ENCODE measurements at places on chromosomes 13 and 19.

DNA sequence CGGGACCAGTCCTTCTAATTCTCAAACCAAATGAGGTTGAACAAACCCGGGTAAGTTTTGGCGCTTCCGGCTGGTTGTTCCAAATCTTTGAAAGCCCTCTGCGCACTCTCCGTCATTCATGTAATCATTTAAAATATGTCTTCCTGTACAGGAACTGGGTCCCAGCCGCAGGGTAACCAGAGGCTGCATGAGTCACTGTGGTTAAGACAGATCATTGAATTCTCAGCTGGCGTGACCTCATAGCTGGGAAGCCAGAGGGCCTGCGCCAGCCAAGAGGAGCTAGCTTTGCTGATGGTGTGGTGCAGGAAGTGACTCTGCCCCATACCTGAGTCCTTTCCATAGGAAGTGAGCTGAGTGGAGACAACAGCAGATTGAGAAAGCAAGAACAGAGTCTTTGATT lies 135.2 kb downstream of the TSHZ3 start:
- peak; percentile 94 for DNase-seq

- DNase-seq, result no peak
Measured at GRCh38 chr13:36057041-36057440, 74.1 kb downstream of the DCLK1 start.

GRCh38 chr13:98648141-98648540 lies 71.2 kb upstream of the STK24 start:
- DNase-seq, result no peak

GRCh38 chr19:16573296-16573695 lies 1.1 kb upstream of the SLC35E1 start:
- DNase-seq, result no peak

- no peak for DNase-seq
Measured at GRCh38 chr19:27920774-27921173, 1292.2 kb downstream of the UQCRFS1 start.
